ENCODE measurements at places on chromosomes 5 and 9.

DNA sequence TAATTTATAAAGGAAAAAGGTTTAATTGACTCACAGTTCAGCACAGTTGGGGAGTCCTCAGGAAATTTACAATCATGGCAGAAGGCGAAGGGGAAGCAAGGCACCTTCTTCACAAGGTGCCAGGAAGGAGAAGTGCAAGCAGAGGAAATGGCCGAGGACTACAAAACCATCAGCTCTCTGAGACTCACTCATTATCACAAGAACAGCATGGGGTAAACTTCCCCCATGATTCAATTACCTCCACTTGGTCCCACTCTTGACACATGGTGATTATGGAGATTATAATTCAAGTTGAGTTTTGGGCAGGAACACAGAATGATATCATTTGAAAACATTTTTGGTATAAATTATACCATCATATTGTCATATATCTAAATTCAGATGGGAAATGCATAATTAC lies 934.7 kb downstream of the CDH12 start:
- DNase-seq: no peak

DNA sequence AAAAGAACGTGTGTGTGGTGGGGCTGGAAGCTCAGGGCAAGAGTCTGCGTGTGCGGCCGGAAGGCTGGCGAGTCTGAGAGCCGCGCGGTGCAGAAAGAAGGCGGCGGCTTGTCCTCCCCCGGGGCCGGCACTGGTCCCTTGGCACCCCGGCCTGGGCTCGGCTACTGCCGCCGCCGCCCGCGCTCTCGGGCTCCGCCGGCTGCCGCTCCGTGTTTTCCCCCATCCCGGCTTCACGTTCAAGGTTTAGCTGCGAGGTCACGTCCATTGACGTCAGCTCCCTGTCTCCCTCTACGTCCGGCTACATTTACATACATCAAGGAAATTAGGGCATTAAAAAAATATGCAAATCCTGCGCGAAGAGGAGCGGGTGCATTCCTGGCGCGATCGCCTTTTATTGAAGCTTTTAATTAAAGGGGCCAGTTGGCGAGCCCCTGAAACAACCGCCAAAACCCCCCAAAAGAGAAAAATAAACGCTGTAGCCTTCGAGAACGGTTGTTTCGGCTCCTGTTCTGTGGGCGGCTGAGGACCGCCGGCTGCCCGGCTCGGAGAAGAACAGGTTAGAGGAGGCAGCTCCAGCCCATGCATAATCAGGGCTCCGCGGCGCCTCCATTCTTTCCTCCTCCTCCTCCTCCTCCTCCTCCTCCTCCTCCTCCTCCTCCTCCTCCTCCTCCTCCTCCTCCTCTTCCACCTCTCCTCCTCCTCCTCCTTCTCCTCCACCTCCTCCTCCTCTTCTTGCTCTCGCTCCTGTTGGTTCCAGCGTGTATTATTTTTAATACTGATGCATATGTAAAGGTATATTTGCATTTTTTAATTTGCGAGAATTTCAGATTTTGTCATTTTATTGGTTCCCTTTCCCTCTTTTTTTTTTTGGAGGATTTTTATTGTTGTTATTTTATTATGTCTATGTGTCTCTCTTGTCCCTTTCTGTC lies 207.0 kb downstream of the MEF2C start:
- no peak for DNase-seq

GRCh38 chr5:139451878-139452660 lies 10.5 kb downstream of the ECSCR start:
- DNase-seq: no peak

DNA sequence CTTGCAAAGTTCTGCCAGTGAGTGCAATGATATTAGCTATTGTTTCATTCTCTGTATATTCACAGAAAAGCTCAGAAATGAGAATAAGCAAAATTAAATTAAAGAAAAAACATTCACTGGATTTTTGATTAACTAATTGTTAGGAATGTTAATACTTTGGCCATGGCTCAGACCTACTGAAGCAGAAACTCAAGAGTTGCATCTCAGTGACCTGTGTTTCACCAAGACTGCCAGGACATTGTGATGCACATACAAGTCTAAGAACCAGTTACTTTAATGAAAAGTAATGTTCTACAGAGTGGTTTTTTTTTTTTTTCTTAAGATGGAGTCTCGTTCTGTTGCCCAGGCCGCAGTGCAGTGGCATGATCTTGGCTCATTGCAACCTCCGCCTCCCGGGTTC lies 464.9 kb upstream of the NMUR2 start:
- DNase-seq: no peak

DNA sequence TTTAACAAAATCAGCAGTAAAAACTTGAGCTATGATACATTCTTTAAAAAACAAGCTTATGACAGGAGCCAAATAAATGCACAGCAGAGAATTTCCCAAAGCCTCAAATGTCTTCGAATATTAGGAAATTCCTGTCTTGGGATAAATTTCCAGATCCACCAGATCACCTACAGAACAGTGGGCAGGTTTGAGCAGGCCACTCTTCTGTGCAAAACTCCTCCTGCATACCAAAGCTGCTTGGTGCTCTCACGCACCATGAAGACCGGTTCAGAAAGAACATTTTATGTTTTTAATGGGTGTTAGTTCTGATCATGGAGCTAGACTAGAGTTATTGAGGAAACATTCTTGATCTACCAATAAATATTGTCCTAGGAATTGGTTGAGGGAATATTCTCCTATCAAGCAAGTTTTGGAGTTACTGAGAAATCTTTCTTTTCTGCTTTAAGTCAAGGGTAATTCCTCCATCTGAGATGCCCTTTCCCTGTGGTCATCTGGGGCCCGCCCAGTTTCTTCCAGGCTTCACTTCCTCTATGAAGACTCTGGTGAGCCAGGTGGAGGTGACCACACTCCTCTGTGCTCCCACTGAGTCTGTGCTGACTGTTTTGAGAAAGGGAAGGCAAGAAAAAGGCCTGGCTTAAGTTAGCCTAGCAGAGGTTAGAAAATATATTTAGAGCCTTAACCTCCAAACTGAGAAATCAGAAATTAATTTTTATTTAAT lies 17.9 kb downstream of the TNFSF15 start:
- DNase-seq: no peak

DNA sequence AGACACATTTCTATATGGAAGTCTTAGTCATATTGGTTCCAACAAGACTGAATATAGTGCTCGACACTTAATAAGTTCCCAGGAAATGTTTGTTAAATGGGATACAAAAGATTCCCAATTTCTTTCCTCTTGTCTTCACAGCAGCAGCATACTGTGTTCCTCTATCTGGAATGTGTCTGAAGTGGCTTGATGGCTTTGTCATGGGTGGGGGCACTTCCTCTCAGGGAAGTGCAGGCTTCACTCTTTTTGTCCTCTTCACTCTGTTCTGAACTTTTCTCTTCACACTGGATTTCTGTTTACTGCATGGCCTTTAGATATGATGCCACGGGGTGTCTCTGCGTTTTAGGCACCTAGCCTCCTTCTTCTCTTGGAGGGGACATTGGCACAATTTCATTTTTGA lies 127.7 kb upstream of the C9orf72 start:
- no peak for DNase-seq

DNA sequence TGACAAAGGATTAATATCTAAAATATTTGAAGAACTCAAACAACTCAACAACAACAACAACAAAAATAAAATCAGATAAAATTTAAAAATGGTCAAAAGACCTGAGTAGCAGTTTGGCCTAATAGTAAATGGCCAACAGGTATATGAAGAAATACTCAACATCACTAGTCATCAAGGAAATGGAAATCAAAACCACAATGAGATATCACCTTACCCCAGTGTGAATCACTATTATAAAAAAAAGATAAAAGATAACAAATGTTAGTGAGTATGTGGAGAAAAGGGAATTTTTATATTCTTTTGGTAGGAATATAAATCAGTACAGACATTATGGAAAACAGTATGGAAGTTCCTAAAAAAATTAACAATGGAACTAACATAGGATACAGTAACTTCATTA lies 247.9 kb upstream of the TRPC7 start:
- no peak for DNase-seq

GRCh38 chr5:54873691-54874090 lies 111.7 kb downstream of the ESM1 start:
- no peak for DNase-seq

DNA sequence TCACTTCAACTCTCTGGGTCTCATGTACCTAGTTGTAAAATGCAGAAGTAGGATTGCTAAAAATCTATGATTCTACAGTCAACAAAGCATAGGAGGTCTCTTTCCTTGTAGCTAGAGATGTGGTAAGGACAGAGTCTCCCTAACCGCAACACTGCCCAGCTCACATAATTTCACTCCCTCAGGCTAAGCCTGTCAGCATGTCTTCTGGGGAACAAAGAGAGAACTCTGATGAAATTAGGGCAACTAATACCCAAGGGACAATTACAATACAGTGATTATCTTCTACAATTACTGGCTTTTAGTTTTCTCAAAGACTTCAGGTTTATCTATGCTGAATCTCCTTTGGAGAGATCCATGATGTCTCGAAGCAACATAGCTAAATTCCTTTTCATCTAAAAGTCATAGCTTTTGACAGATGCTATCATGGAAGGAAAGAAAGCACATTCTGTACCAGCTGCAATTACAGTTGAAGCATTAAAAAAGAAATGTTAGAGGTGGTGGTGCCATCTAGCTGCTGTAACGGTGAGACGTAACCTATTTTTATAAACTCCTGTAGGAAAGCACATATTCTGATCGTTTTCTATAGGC lies 141.1 kb upstream of the TARS1 start:
- peak; percentile 50 for DNase-seq
